ENCODE measurements at places on chromosomes 4 and X.
A peak's percentile ranks its signal among the peaks of the same experiment; 100 is the strongest.

DNA sequence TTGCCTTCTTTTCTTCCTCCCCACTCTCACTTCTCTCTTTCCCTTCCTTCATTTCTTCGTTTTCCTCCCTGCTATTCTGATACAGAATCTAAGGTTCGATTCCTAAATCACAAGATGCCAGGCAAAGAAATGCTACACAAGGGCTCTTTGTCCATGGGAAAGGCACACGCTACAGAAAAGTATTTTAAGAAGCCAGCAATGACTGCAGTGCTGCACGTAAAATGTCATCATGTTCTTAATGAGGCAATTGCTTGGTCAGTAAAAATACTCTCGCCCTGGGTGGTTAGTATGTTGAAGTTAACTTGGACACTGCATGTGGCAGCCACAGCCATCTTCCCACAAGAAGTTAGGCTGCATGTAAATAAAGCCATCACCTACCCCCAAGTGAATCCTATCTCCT, 178.4 kb downstream of the DHX15 start:
- DNase-seq = no peak

DNA sequence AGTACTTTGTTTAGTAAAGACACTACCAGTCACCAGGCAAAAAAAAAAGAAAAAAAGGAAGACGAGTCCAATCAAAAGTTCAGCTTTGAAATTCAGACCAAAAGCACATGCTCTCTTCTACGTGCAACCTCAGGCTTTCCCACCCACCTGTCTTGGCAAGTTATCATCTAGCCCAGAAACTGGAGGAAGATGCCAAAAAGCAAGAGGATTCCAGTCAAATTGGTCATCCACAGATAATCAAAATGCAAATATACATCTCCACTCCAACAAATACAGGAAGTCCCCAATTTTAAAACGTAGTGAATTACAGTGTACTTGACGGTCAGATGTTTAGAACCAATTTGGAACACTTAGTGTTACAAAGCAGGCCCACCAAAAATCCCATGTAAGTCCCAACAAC, 96.5 kb downstream of the PALLD start:
- no peak for DNase-seq

DNA sequence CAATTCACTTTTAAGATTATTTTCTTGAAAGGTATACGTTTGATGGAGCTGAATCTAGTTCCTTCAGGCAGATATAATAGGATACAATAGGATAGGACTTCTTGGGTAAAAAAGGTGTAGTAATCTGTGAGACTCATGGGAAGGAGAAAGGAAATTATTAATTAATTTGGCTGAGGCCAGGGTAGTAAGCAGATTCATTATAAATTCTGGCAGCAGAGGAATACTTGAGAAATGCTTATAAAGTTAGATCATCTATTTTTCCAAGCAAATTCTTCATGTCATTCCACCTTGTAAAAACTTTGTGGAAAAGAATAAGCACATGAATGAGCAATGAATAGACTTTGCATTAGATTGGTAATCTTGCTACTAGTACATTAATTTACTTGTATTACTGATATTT, 46.9 kb downstream of the GYPE start:
- no peak for DNase-seq

DNA sequence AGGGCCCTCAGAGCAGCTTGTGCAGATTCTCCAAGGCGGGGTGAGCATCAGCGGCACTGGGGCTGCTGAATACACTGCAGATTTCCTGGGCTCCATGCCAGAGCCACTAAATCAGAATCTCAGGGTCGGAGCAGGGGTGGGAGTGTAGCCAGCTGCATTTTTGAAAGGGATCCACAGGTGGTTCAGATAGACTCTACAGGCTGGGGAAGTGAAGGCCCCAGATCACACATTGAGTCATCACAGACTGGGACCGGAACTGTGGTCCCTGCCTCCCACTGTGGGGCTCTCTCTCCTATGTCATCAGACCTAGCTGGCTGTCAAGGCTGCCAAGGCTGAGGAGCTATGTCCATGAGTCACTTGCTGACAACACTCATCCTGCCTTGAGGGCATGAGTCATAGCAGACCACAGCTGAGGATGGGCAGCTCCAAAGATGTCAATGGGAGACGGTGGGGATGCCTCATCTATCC, 162.3 kb upstream of the MAMLD1 start:
- peak; percentile 1 for DNase-seq

DNA sequence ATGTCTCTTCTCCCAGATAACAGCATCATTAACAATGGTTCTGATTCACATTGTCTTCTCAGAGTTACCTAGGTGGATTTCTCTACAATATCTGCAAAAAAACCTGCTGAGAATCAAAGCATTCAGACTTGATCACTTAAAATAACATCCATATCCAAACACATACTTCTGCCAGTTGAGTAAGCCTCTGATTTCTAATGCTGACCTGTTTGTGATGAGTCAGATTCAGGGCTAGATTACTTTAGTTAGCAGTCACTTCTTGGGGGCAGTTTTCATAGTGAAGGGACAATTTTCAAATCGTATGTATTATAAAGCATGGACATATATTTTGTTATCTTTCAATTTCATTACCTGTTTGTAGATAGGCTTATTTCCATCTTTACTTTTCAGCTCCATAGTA, 35.5 kb downstream of the CCNI start:
- no peak for DNase-seq

DNA sequence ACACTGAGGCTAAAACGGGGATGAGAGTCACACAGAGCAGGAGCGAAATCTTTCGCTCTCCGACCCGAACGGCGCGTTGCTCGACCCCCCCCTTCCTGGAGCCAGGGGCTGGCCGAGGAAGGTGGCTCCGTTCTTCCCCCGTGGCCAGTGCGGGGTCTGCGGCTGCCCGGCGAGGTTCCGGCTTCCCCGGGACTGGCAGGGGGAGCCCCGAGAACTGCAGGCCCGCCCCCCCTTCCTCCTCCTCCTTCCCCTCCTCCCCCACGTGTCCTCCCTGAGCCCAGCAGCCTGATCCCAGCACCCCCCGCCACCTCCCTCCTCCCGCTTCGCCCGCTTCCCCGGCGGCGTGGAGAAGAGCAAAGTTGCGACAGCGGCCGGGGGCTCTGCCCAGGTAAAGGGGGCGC, 2.4 kb upstream of the BCORL1 start:
- DNase-seq = no peak

DNA sequence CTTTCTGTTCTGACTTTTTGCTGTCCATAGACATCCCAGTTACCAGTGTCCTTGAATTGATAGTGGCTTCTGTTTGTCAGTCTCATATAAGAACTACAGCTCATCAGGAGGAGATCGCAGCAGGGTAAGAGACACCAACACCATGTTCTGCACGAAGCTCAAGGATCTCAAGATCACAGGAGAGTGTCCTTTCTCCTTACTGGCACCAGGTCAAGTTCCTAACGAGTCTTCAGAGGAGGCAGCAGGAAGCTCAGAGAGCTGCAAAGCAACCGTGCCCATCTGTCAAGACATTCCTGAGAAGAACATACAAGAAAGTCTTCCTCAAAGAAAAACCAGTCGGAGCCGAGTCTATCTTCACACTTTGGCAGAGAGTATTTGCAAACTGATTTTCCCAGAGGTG, 30.1 kb downstream of the GUCY1A1 start:
- DNase-seq = no peak

DNA sequence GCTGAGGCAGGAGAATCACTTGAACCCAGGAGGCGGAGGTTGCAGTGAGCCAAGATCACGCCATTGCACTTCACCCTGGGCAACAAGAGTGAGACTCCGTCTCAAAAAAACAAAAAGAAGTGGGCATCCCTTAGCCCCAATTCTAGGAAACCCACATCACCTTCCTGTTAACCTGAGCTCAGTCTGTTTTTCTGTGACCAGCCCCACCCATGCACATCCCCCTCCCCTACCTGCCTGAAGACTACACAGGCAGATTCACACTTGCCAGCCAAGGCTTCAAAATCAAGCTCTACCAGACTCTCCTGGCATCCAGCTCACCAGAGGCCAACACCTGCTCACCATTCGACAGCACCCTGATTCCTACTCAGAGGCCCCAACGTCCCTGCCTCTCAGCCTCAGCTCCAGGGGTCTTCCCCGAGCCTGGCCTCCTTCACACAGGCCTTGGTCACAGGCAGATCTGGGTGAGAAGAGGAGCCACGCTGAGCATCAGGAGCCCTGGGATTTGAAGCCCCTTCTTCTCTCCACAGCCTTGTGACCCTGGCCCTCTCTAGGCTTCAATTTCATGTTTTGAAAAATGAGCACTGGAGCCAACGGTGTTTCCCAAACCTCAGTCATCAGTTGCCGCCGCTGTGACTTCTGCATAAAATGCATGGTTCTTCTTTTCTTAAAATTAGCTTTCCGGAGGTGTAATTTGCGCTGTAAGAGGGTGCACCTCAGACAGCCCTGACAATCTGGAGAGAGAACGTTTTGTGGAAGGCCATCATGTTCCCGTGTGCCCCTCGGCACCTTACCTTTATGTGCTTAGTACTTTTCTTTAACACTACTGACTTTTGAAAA, 47.3 kb downstream of the JAKMIP1 start:
- DNase-seq = no peak

DNA sequence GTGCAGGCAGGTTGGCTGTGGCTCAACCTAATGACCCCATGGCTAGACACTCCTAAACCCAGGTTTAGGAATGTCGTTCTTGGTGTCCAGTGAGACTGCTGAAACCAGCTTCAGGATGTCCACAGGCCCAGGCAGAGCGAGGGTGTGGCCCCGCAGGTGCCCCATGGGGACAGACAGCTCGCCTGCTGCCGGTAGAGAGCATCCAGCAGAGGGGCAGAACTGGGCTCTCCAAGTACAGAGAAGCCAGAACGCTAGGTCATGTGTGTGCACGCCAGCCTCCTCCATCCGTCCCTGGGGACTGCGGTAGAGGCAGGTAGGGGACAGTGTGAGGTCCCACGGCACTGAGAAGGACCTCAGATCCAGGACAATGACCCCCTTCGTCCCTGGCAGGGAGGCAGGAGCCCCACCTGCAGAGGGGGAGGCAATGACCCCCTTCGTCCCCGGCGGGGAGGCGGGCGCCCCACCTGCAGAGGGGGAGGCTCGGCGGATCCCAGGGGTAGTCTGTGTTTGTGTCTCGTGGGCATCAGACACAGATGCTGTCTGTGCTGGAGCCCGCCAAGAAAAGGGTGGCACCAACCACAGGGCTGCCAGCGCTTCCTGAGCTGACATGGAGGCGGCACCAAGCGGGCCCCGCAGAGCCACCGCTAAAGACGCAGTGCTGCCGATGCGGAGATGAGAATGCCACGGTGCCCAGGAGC, 118.4 kb downstream of the FAM53A start:
- no peak for DNase-seq

DNA sequence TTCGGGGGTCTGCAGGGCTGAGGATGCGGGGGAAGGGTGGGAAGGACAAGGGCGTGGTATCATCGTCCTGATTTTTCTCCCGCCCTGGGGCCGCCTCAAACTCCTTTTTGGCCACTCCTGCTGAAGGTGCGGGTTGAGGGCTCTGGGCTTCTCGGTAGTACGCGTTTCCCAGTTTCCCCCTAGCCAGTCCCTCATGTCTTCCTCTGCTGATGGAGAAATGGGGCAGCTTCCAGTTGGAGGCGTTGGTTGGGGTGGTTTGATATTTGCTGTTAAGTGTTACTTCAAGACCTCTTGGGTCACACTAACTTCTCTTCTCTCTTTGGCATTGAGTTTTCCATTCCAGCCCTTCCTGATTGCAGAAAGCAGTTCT, 482 bp downstream of the GSTCD start:
- peak; percentile 0 for DNase-seq

DNA sequence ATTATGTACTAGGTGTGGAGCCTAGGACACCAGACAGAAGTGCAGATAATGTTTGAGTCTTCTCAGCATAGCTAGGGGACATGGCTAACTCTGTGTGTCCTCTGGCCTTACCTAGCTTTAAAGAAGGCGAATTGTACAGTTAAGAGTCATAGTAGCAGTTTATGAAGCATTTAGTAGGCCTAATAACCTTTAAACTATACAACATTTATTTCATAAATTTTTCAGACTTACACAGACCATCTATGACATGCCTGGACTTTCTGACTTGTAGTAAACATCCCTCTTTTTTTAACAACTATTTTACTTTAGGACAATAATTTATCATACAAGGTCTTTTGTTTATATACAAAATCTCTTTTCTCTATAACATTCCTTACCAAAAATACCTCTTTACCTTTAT, 37.4 kb downstream of the ETNPPL start:
- DNase-seq = no peak

- no peak for DNase-seq
These were observed 112.2 kb upstream of the PSAPL1 start for GRCh38 chr4:7546809-7547367.

GRCh38 chrX:35622040-35622439, 176.1 kb upstream of the MAGEB16 start:
- no peak for DNase-seq

- no peak for DNase-seq
These were observed 95.2 kb downstream of the SYNPO2 start for GRCh38 chr4:118983831-118984230.

DNA sequence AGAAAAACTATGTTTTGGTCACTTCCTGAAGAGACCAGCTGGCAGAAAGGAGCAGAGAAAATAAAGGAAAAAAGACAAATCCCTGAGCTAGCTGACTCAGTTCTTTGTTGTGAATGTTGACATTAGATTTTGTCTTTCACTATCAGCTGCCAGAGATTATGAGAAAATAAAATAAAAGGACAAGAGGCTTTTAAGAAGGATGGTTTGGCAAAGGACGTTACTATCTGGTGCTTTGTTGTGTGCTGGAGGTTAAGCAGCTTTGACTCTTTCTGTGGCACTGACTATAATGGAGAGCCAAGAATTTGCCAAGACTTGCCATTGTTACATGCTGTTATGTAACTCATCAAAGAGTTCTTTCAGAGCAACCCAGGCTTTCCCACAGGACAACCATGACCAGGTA, 12.1 kb downstream of the ASB5 start:
- DNase-seq = no peak

DNA sequence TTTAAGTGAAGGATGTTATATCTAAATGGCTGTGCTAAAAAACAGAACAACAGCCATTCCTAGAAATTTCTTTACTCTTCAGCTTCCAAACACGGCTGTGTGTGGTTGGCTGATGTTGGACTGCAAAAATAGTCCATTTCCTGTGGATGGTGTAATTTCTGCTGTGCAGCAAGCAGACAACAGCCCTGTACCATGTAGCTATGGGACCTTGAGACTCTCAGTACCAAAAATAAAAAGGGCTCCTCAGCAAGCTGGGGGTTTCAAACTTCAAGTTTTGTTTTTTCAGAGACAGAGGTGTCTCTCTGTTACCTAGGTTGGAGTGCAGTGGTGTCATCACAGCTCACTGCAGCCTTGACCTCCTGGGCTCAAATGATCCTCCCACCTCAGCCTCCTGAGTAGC, 18.1 kb downstream of the CD40LG start:
- no peak for DNase-seq

DNA sequence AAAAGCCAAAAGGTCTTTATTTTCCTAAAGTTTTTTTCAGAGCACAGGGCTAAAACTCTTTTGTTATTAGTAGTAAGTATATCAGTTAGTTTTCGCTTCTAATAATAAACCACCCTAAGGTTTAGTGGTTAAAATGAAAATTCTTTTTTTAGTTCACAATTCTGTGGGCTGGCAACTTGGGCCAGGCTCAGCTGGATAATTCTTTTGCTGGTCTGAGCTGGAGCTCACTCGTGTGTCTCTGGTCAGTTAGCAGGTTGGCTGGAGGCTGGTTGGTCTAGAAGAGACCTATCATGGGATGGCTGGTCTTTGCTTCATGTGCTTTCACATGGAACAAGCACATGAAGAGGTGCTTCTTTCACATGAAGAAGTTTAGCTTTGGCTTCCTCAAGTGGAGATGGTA, 227.1 kb upstream of the LCORL start:
- DNase-seq = no peak
